Stimulated activated CD8-positive, alpha-beta memory T cell treated with anti-CD3 and anti-CD28 coated beads, Interleukin-4, amount 100 ng/mL, for 48 hours (primary cell): ENCODE measurements at places on chromosomes 4 and X.

DNA sequence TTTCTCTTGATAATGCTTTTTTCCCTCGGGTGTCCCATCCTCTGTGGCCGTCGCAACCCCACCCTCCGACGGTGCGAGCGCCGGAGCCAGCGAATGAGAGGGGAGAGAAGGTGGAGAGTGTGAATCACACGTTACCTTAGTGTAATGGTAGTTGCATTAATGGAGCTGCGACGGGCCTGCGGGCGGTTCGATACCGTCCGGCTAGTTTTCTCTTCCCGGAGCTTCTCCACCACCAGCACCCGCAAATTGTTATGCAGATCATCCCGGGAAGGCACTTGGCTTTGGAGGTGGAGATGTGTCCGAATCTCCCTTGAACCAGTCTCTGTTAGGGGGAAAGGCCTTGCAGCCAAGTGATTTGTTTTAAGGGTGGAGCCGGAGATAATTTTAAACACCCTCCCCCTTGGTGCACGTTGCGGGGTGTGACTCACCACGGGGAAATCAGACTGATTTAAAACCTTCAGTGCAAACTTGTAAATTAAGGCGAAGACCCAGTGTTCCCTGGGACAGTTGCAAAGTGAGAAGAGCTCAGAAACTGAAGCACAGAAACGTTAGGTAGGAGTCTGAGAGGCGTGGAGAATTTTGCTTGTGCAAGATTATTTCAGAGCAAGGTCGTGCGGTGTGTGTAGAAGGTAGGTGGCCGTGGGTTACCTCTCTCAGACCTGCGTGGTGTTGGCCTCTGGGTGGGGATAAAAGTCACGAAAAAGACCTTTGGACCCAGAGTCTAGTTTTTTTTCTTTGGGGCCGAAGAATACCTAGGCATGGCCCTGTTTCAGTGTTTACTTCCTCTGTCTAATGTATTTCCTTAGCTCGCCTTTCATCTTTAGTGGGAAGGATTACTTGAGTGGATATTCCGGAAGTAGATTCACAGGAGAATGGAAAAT is 1.3 kb downstream of the AFF1 start:
- DNase-seq = peak; percentile 77

DNA sequence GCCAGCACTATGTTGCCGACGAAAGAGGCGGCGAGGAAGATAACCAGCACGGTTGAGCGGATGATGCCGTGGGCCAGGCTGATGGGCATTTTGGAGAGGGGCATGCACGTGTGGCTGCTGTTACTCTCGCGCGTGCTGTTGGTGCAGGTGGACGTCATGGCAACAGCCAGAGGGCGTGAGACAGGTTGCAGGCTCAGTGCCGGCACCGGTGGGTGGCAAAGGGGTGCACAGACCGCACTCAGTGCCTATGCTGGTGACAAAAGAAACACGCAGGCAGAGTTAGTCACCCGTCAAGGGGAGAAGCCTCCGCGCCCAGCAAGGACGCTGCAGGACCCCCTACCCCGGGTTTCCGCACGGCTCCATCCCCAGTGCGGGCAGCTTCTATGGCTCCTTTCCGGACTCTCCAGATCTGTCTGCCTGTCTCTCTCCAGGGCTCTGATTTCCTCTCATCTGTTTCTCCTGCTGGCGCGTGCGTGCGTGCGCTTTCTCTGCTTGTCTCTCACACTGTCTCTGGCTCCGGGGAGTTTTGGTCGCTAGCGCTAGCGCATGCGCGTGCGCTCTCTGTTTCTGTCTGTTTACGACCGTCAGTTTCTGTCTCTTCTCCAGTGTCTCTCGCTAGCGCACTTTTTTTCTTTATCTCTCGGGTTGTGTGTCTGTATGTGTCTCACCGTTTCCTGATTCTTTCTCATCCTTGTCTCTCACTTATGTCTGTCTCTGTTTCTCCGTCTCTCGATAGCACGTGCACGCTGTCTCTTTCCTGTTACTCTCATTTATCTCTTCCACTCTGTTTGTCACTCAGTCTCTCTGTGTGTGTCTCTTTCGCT is 2.1 kb downstream of the GPR101 start:
- peak; percentile 35 for DNase-seq

- DNase-seq = no peak
These were observed 141.5 kb upstream of the MTMR8 start for GRCh38 chrX:64536736-64537135.

GRCh38 chr4:160038615-160039014 is 935.7 kb downstream of the RAPGEF2 start:
- no peak for DNase-seq

GRCh38 chr4:76283900-76284299 is 22.6 kb upstream of the STBD1 start:
- no peak for DNase-seq

- no peak for DNase-seq
These were observed at the start of gene SPON2 for GRCh38 chr4:1172228-1172851. SPON2 (minus strand) TSS chr4:1172583.
